Stimulated activated CD4-positive, alpha-beta T cell treated with anti-CD3 and anti-CD28 coated beads, Interleukin-15, amount 100 ng/mL, for 24 hours (primary cell): ENCODE measurements at places on chromosomes 1 and 21.
A peak's percentile ranks its signal among the peaks of the same experiment; 100 is the strongest.

DNA sequence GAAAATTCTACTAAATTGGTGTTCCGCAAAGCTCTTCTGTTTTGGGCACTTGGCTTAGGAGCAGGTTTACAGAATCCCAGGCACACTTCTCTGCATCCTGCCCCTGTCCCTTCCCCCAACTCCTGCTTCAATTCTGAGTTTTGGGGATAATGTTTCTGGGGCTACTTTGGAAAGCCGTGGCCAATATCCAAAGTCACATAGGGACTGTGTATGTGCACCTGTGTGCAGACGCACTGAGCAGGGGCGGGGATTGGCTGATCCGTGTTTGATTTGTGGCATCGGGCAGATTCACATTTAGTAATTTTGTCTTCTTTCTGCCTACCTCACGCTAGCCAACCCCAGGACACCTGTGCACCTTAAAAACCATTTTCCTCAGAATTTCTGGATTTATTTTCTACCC is 491.9 kb downstream of the SIPA1L2 start:
- DNase-seq, result no peak

DNA sequence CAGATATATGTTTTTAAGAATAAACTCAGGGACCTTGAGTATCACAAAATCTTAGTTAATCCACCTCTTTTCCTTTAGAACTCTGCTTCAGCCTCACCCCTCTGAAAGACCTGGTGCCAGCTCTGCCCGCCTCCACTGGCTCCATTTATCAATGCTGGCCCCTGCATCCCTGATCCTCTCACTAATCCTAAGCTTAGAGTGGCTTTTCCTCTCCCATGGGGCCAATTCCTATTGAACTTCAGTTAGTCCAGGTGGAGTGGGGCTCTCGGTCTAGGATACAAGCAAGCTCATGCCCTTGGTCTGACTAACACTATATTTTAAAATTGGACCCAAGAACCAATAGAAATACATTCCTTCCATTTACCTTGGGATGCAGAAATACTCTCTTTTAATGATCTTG is 87.0 kb downstream of the RGS7 start:
- DNase-seq, result no peak

DNA sequence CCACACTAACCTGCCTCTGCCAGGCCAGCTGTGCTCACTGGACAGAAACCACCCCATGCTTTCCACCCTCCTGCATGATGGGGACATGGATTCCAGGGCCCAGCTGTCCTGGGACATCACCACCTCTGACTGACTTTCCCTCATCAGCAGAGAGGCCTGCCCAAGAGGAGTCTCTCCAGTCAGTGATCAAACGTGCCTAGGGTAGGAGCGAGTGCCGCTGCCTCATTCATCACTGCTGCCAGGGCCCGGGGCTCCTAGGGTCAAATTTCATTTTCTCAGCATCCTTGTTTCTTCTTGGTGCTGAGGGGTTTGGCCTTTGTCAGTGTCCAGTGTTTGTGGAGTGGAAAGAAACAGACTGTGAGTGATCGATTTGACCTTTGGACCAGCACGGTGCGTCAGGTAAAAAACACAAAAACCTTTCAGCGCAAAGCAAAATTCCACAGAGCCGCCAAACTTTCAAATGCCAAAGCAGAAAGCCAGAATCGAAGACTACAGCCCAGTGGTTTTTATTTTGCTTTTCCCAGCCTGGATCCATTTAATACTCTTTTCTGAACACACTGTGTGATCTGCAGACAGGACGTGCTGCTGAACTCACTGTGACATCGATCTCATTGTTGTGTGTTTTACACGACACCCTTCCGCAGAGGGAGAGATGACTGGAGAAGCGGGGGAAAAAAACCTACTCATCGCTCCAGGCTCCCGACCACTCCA is 43.2 kb downstream of the CAPN8 start:
- no peak for DNase-seq

- DNase-seq, result peak; percentile 62
Measured at GRCh38 chr1:200153277-200154055, 126.0 kb downstream of the NR5A2 start.

DNA sequence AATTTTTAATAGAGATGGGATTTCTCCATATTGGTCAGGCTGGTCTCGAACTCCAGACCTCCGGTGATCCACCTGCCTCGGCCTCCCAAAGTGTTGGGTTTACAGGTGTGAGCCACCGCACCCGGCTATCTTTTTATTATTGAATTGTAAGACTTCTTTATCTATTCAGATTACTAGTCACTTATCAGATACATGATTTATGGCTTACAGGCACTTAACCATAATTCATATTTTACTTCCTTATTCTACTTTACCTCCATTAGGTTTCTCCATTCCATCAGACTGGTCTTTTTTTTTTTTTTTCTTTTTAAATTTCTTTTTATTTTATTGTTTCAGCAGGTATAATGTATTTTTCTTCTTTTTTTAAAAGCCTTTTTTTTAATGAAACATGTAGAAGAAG is 4.4 kb downstream of the TMEM183A start:
- no peak for DNase-seq

DNA sequence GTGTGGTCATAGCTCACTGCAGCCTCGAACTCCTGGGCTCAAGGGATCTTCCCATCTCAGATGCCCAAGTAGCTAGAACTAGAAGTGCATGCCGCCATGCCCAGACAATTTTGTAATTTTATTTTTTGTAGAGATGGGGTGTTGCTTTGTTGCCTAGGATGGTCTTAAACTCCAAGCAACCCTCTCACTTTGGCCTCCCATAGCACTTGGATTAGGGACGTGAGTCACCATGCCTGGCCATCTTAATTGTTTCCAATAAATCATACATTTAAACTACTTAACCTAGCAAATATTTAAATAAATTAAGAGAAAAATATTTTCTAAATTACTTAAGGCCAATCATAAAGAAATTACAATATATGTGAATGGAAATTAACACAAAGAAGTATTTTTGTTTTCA is 35.1 kb upstream of the ADGRL4 start:
- DNase-seq, result no peak

GRCh38 chr1:100893718-100894117 is 924 bp downstream of the EXTL2 start:
- DNase-seq, result no peak

- no peak for DNase-seq
Measured at GRCh38 chr1:161973924-161974845, 49.5 kb downstream of the OLFML2B start.

- no peak for DNase-seq
Measured at GRCh38 chr1:44608141-44608540, 66.1 kb downstream of the TMEM53 start.
